ENCODE measurements at places on chromosomes 7 and 10. TPM values are rescaled to one million over a fixed set of nuclear protein-coding genes. Genes with fewer than 3 reads are reported as not detected.

DNA sequence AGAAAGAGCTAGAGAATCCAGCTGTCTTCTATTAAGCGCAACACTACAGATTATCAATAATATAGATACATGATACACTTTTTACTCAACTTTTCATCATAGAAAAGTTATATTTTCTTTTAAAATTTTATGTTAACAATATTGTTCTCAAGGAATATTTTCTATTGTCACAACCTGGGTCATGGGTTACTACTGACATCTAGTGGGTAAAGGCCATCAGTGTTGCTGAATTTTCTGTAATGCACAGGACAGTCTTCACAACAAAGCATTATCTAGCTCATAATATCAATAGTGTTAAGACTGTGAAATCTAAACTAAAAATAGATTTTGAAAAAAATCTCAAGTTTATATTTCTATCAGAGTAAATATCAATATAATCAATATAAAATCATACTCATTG is 209.8 kb downstream of the ZNF33B start:
- DNase-seq, result no peak

DNA sequence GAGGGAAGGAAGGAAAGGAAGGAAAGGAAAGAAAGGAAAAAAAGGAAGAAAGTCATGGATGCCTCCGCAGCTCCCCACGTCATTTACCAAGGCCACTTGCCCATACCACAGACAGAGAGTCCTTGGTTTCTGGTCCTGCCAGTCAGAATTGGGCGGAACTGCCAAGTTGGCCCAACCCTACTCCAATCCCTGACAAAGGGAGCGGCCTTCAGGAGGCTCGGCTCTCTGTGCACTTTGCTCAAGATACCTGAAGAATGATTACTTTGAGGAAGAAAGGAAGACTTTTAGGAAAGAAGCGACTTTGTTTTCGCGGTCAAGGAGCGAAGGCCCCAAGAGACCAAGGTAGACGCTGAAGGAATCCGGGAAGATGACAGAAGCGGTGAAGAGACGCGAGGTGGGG is 49.1 kb upstream of the FXYD4 start:
- no peak for DNase-seq

DNA sequence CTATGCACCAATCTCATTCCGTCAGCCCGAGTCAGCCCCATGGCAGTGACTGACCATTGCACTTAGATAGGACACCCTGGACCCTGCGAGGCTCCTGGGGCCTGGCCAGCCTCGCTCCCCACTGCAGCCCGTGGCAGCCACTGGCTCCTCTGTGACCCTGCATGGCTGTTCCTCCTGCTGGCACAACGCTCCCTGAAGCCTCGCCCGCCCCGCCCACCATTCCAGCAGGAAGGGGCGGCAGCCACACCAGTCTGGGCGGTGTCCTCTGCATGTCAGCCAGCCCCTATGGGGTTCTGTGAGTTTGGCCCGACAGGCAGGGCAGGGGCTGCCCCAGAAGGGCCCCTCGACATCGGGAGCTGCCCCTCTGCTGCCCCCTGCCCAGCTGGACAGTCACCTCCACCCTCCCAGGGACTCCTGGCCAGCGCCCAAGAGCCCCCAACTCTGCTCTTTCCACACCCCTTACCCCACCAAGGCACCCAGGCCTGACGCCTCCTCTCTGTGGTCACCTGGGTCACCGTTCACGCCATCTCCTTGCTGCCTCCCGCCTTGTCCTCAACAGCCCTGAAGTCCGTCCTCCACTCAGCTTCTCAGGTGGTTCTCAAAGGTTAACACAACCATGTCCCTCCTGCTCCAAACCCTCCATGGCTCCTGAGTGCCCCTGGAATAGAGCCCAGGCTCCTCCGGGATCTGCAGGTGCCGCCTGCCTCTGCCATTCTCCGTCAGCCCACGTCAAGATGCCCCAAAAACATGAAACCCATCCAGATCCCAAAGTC is 103.5 kb downstream of the MICALL2 start:
- DNase-seq, result no peak

DNA sequence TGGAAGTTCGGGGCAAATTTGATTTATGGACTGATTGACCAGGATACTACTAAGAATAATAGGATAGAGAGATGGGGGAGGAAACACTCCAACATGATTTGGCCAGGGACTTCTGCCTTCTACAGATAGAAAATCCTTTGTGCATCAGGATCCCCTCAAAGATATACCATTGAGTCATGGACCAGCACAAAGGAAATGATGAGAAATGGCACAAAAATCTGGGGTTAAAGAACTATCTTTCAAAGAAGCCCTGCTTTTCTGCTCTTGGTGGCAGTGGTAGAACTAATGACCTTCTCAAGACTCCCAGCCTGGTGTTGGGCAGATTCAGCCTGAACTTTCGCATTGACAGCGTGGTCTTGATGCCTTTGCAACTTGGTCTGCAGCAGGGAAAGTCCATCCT is 27.6 kb upstream of the LAMB1 start:
- DNase-seq, result no peak

GRCh38 chr10:77836299-77836820 is 90.2 kb downstream of the DLG5 start:
- no peak for DNase-seq

DNA sequence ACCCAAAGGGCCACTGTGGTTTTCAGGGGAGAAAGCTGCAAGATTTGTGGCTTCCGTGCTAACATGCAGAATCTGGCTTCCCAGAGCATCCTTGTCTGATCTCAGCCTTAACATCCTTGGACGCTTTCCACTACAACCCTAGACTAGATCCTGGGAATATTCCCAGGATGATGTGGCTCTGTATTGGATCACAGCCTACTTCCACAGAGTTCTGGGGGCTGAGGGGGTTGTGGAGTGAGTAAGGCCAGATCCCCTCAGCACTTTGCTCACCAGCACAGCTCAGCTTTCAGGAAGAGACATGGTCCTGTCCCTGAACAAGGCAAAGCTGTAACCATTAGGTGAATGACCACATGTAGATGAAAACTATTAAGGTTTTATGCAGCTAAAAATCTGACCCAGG is 241.3 kb upstream of the MYO3A start:
- no peak for DNase-seq

GRCh38 chr10:78130966-78131710 is 97.5 kb downstream of the RPS24 start:
- no peak for DNase-seq

DNA sequence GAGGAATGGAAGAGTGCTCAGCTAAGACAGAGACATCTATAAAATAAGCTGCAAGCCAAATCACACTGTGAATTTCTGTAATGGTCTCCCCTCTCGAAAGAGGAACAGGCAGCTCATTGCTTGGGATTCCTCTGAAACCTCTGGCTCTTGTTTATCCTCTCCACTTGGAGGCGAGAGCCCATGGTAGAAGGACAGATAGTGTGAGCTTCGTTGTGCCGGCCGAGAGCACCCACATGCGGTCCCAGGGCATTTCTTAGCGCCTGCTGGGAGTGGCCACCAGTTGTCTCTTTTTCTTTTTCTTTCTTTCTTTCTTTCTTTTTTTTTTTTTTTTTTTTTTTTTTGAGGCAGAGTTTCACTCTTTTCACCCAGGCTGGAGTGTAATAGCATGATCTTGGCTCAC is 26.2 kb downstream of the CNPY1 start:
- DNase-seq, result no peak

The SCIN gene
- total RNA-seq, result 0.44 TPM

The DNAJB12 gene
- total RNA-seq, result 25.9 TPM

The ING3 gene
- 23.1 TPM for total RNA-seq

The FEZF1 gene
- 41.5 TPM for total RNA-seq

The GTPBP4 gene
- total RNA-seq, result 131 TPM

The TMEM139 gene
- total RNA-seq, result 0.85 TPM

The FGFBP3 gene
- 49.0 TPM for total RNA-seq

The TSC22D4 gene
- 17.2 TPM for total RNA-seq

Measured in H9 (cell line).